ENCODE measurements at places on chromosomes 11 and 22. TPM values are rescaled to one million over a fixed set of nuclear protein-coding genes. Genes with fewer than 3 reads are reported as not detected.
A peak's percentile ranks its signal among the peaks of the same experiment; 100 is the strongest.

DNA sequence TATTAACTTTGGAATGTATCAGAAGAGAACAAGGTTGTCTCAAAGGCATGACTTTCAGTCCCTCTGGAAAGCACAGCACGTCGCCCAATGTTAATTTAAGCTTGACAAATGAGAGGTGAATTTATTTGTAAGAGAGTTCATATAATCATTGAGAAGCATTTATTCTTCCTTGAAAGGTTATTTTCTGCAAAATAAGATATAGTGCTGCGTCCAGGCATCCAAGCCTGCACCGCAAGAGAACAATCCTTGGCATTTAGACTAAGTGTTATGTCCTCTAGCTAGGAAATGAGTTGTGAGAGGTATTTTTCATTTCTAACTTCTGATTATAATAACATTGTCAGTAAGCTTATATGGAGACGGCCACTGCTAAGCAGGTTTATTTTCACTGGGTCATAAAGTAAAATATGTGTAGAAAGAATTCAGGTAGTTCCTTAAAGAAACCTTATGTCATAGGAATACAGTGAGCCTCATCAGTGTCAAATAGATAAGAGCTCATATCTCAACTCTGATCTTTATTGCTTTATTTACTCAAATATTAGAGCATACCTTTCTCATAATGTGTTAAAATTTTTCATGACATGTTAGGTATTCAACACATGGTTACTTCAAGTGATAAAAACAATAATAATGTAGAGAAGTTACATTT is 182.0 kb downstream of the LUZP2 start:
- DNase-seq, result no peak

- DNase-seq, result no peak
Measured at GRCh38 chr22:45689211-45689610, 17.6 kb downstream of the ATXN10 start.

Gene MS4A15
- total RNA-seq, result not detected

DNA sequence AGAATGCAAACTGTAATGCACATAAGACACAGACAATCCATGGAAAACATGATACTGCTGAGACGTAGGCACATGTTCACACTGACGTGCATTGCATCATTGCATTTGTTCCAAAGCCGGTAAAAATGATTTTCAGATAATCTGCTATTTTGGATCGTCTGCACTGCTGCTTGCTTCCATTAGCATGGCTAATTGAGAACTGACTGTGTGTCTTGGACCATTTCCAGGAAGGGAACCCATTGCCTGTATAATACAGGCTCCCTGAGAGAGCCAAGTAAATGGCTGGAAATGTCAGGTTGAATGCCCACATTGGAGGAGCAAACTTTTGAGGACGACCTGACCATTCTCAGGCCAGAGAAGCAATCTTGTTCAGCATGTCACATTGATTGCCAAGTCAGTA is 304.8 kb downstream of the ST3GAL4 start:
- no peak for DNase-seq

- DNase-seq, result no peak
Measured at GRCh38 chr11:74989260-74989638, 516 bp downstream of the NEU3 start.

DNA sequence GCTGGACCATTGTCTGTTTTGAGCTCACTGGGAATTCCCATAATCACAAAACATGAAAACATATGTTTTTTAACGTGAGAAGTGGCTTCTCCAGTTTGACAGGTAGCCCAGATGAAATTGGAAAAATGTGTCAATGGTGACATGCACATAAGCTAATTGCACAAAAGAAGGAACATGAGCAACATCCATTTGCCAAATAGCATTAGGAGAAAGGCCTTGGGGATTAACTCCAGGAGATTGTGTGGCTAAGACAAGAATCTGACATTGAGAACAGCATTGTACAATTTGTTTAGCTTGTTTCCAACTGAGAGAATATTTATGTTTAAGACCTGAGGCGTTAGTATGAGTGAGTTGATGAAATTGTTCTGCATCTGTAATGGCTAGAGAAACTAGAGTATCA is 147.0 kb upstream of the API5 start:
- DNase-seq, result no peak

Gene GDPD4
- not detected for total RNA-seq

GRCh38 chr22:46798366-46799350 is 36.2 kb downstream of the TBC1D22A start:
- peak; percentile 54 for DNase-seq

DNA sequence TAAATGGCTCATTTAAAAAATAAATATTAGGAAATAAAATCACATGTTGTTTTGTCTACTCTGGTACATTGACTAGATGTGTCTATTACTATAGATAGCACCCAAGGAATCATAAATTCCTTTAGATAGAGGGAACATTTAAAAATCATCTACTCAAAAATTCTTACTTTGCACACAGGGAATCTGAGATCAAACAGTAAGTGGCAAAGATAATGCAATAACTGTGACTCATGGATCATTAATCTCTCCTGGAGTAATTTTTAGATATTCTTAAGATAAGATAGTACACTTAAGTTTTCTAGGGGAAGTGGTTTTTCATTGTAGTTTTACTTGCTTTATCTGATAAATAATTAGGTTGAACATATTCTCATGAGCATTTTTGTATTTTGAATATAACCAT is 468.9 kb downstream of the LUZP2 start:
- no peak for DNase-seq

DNA sequence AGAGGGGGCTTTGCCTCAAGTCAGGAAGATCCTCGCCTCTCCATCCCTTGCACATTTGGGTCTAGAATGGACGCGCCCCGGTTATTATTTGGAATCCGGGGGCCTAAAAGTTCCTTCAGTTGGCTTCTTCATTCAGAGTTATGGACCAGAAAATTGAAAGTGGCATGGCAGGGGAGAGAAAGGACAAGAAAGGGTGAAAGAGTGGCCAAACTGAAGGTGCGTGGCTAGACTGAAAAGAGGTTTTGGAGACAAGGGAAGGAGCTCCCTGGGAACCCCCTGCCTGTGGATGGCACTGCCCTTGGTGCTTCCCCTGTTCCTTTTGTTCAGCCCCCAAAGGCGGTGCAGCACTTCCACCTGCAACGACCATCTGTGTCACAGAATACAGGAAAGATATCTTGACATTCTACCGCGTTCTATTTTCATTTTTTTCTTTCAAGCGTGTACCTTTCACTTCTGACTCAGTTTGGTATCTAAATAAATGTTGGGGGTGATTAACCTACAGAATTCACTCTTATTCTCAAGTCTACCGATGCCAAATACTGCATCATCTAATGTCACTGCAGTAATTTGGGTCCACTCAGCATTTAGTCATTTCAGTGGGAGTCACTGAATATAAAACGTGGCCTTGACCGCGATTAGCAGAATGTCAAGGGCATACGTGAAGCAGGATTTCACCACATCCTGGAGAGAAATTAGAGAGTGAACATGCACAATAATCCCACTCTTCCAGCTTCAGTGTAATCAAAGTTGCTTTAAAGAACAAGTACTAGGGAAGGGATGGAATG is 88.1 kb upstream of the ARHGAP32 start:
- DNase-seq, result no peak

DNA sequence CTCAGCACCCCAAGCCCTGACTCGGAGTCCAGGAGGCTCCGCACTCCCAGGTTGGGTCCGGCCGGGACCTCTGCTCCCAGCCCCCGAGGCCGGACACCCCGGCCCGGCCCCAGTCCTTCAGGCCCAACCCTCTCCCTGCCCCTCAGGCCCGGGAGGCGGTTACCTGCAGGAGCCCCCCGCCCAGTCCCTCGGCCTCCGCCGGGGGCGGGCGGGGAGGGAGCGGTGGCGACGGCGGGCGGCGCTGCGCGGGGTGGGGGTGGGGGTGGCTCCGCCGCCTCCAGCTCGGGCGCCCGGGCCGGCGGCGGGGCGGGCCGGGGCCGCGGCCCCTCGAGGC is 310 bp downstream of the TCF20 start:
- DNase-seq, result peak; percentile 10

Gene PHF21B
- total RNA-seq, result 1.9 TPM

Gene RIBC2
- not detected for total RNA-seq

- no peak for DNase-seq
Measured at GRCh38 chr22:37460684-37461083, 25.5 kb downstream of the MFNG start.

Gene P4HA3
- 0.42 TPM for total RNA-seq

DNA sequence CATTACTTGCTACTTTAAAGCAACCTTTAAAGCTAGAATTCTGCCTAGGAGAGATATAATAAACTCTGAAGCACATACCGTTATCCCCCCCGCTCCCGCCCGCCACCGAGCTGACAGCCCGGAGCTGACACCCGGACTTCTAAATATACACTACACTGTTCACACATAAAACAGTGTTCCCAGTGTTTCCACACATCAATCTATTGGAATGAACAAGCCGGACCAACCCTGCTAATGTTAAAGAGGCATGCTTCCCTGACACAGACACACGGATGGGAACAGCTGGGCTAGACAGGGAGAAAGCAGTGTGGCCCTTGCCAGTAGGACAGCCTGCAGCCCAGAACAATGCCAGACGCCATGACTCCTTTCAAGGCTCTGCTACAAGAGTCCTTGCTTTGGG is 108.4 kb upstream of the CSNK2A3 start:
- DNase-seq, result peak; percentile 61

Gene AP1B1
- 43.3 TPM for total RNA-seq

- DNase-seq, result no peak
Measured at GRCh38 chr11:72623052-72623451, 51.2 kb downstream of the PDE2A start.

DNA sequence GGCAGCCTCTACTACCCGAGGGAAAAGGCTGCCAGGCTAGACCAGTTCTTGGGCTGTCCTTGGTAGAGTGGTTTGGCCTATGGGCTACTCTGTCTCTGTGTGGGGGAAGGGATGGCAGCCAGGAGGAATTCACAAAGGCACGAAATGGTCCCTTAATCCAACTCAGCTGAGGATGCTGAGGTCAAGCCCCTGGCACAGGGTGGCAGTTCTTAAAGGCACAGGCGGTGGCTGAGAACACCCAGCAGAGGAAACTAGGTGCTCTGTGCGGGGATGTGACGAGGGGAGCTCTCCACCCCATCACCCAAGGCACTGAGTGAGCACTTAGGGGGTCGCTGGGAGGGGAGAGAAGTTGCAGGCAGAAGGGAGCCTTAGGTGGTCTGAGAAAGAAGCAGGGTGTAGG is at the start of gene MFRP:
MFRP (minus strand) TSS at position 101 of the 400 bp plus-strand sequence. CDS start 192 bp downstream, outside the sequence.
- DNase-seq, result no peak

- DNase-seq, result no peak
Measured at GRCh38 chr11:60869451-60869825, 2.1 kb downstream of the ZP1 start.

GRCh38 chr11:15568440-15568839 is 453.7 kb downstream of the INSC start:
- no peak for DNase-seq

- no peak for DNase-seq
Measured at GRCh38 chr11:63226488-63227114, 16.8 kb downstream of the SLC22A25 start.

DNA sequence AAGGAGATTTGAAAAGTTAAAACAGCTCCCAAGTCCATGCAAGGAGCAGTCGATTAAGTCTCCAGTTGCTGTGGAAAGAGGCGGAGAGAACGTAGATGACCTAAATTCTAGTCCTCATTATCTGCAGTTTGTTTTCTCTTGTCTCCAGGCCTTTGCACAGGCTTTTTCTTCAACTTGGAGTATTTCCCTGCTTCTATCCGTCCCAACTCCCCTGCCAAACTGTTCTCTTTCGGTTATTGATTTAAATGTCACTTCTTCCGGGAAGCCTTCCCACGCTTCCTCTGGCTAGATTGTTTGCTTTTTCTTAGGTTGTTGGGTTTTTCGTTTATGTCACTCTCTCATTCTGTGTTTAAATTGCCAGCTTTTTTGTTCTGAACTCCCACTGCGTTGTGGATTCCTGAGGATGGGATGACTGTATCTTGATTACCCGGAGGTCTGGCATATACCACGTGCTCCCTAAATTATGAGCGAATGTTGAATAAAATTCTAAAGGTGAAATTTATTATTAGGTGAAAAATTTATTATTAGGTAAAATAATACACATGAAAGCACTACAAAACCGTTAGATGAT is 463 bp downstream of the TMEM126B start:
- DNase-seq, result no peak

DNA sequence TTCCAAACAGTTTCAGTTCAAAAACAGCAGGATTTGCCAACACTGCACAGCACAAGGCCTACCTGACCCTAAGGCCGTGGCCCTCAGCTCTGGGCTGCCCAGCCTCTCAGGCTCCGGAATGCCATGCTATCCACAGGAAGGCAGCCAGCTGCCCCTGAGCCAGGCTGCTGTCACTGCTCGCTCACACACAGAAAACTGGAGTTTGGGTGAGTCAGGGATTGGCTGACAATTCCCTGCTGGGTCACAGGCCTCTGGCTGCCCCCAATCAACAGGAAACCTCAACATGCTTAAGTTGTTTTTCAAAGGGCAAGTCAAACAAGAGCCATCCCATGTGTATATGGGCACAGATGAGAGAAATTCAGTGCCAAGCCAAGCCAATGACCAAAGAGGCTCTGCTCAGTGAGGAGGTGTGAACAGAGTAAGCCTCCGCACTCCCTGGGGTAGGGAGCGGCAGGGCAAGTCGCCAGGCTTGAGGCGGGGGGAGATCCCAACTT is 50.2 kb downstream of the RPL27A start:
- peak; percentile 94 for DNase-seq

Gene UNC93B1
- 32.4 TPM for total RNA-seq

- DNase-seq, result no peak
Measured at GRCh38 chr11:95547976-95548375, 241.6 kb downstream of the FAM76B start.

GRCh38 chr11:20203831-20204230 is 43.6 kb upstream of the DBX1 start:
- DNase-seq, result no peak

Gene TEAD1
- total RNA-seq, result 136 TPM

DNA sequence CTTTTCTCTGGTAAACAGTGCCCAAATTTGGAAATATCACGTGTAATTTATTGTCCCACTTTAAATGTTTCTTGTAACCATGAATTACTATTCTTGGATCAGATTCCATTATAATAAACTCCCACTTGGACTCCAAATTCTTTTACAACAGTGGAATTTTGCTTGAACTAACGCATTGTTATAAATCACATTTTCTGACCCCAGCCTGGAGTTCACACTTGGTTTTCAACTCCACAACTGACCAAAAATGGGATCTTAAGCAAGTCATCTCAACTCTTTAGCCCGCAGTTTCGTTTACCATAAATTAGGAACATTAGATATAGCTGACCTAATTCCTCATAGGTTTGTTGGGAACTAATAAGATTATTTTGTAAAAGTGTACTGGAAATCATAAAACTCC is 336.8 kb upstream of the NCAM1 start:
- DNase-seq, result no peak

- peak; percentile 49 for DNase-seq
Measured at GRCh38 chr11:94417386-94417987, 16.3 kb upstream of the GPR83 start.

DNA sequence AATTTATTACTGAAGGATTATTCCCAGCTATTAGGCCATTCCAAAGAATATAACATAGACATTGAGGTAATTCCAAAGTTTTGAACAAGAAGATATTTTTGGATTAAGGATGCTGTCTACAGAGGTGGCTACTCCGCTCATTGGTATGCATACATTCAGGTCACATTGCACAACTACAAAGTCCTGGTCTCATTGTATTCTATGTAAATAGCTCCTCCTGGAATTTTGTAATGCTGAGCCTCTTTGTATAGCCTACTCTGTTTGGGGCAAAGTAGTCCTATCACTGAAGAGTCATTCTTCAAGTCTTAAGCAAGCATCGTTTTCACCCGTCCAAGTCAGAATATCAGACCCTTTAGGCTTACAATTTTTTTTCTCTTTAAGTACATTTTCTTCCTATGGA is 142.4 kb downstream of the KIF18A start:
- DNase-seq, result no peak

Data from myocyte (in vitro differentiated cells).